ENCODE measurements at places on chromosomes 11 and 22.

GRCh38 chr11:69775163-69775755 lies at the start of gene FGF4:
Gene FGF4, minus strand, starts transcription at chr11:69775341. Its CDS starts 257 bp downstream, at chr11:69775084.
- DNase-seq, result no peak

DNA sequence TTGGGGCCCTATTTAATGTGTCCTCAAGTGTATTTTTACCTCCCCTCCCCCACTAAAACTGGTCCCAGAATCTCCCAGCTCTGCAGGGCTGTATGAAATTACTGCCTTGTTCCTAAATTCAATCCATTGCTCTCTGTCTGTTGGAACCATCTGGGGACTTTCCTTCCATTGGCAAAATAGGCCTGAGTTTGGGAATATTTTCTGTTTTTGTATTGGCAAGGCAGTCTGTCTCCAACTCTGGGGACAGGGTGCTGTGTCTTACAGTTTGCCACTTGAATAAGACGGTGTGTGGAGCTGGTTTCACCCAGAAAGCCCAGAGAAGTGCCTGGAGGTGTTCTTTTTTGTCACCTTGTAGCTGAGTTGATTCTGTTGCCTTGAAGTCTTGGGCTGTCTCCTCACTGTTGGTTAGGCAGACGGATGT lies 1.3 kb downstream of the PACS1 start:
- DNase-seq, result no peak

GRCh38 chr11:72716788-72717435 lies 35.3 kb downstream of the ARAP1 start:
- no peak for DNase-seq

DNA sequence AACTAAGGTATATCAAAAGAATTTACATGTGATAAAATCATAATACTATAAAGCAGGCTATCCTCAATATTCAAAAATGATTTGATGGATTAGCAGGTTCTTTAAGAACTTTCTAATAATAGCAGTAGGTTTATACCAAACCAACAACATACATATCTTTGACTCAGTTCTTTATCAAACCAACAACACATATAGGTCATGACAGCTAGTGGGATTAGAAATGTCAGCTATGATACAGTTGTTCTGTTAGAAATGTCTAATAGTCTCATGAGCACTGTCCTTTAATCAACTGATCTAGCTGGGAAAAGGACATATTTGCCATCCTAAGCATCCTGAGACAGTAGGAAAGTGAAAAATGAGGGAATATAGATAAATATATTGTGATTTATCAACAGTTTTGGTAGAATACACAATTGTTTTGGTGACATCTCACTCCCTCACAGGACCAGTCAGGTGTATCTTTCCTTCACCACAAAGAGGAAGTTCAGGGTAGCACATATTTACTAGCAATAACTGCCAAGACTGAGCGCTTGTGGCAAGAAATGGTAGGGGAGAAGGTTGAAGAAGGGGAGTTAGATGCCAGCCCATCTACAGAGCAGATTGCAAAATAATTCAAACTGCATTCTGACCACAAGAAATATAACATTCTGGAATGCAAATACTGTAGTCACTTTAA lies 90.8 kb upstream of the APOA1 start:
- DNase-seq, result no peak

- no peak for DNase-seq
Observed at GRCh38 chr11:126489836-126490660, 134.6 kb downstream of the ST3GAL4 start.

DNA sequence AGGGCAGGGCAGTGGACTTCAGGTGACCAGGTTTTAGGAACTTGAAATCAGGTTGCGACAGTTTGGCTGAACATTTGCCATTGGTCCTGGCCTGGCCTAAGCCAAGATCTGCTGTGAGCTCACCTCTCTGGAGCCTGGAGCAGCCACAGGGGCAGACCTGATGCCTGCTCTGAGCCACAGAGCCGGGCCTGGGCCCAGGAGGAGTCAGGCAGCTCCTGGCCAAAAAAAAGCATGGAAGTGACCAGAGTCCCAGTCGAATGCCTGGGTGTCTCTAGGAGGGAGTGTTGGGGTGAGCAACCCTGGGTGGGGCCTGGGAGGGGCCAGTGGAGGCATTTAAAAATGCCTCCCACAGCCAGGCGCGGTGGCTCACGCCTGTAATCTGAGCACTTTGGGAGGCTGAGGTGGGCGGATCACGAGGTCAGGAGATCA lies 6.0 kb upstream of the OMP start:
- DNase-seq, result no peak

GRCh38 chr11:126467046-126467370 lies 111.5 kb downstream of the ST3GAL4 start:
- DNase-seq, result no peak

DNA sequence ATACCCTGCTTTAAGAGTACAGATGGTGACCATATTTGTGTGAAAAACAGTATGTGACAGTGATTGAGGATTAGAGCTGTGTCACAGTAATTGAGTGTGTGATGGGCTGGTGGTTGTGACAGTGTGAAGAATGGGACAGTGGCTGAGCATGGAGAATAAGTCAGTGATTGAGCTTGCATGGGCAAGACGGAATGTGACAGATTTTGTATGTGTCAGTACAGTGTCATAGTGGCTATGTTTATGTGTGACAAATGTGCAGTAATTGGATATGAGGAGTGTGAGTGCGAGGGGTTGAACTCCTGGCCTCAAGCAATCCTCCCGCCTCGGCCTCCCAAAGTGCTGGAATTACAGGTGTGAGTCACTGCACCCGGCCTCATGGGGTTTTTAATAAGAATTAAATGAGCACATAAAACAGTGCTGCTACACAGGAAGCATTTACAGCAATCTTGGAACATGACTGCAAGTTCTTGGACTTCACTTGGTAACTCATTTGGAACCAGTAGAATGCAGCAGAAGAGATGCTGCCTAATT lies 583 bp upstream of the RRAS2 start:
- no peak for DNase-seq

GRCh38 chr11:40425168-40425567 lies 1034.3 kb downstream of the LRRC4C start:
- no peak for DNase-seq

DNA sequence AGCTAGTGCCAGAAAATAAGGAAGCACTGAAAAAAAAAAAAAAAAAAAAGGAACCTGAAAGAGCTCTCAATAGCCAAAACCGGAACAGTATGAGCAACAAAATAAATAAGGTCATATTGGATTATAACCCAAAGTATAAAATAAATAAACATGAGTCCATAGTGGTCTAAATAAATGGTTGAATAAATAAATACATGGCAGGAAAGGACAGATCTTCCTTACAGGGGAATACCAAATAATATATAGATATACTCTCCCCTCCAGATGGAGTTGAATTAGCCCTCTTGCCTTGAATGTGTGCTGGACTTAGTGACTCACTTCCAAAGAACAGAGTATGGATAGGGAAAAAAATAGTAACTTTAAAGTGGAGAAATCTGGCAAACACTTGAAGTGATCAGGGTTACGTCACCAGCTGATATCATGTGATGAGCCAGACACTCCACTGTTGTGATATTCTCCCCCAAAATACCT lies 14.3 kb upstream of the ARRB1 start:
- no peak for DNase-seq

DNA sequence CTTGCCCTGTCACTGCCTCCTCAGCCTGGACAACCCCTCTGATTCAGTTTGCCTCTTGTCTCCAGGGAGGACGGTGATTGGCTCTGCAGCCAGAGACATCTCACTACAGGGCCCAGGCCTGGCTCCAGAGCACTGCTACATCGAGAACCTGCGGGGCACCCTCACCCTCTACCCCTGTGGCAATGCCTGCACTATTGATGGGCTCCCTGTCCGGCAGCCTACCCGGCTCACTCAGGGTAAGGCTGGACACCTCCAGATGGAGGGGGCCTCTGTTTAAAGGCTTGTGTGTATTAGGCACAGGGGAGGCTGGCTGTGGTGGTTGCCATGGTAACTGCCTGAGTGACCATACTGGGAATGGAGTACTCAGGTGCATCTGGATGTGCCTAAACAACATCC lies 8.6 kb downstream of the PHLDB1 start:
- no peak for DNase-seq

- DNase-seq, result no peak
Observed at GRCh38 chr11:83063073-83063754, 8.5 kb downstream of the RAB30 start.

DNA sequence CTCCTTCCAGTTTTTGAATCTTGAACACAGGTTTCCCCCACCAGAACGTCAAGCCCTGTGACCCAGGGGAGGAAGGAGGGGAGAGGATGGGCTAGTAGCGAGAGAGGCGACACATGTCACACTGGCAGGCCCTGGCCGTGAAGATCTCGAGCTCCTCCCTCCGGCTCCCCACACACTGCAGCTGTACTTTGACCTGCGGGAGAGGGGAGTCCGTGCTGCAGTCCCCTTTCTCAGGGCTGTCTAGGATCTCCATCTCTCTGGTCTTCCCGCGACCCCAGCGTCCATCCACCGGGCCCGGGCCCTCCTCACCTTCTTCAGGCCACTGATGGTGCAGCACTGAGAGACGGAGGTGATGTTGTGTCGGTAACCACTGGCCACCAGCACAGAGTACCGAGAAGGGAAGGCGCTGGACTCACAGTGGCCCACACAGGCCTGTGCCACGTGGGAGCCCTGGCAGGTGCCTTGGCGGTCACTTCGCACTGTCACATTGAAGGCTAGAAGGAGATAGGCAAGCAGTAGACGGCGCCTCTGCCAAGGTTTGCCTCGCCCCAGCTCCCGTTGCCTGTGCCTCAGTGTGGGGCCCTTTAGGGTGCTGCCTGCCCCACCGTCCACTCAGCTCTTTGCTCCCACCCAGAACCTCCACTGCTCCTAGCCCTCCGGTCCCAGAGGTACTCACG lies 873 bp downstream of the GPHA2 start:
- DNase-seq, result no peak

- no peak for DNase-seq
Observed at GRCh38 chr22:48952256-48953102, 875.2 kb downstream of the BRD1 start.

- DNase-seq, result no peak
Observed at GRCh38 chr11:76935042-76935441, 74.3 kb downstream of the ACER3 start.

DNA sequence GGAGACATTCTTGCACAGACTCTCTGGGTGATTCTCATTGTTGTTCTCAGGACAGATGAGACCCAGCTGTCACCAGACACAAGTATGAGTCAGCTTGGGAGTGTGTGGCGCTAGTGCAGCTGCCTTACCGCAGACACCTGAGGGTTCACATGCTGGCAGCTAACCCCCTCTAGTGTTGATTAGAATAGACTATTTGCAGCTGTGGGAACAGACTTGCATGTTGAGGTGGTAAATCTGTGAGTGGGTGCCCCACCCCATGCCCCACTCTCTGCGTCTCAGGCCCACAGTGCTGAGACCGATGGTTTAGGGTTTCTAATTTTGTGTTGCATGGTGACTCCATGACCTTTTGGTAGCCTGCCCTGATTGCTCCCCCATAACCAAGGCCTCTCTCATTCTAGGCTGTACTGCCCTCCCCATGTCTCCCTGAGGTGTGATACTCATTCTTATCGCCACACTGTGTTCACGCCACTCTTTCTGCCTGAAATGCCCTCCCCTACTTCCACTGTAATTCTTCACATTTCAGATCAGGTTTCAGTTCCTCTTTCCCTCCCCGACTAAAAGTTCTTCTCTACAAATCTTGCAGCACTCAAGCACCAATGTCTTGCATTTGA lies 73.7 kb upstream of the KIRREL3 start:
- no peak for DNase-seq

GRCh38 chr11:84922836-84923235 lies 704.3 kb downstream of the DLG2 start:
- DNase-seq, result no peak

GRCh38 chr22:19818324-19819207 lies 36.1 kb downstream of the GNB1L start:
- DNase-seq, result no peak

DNA sequence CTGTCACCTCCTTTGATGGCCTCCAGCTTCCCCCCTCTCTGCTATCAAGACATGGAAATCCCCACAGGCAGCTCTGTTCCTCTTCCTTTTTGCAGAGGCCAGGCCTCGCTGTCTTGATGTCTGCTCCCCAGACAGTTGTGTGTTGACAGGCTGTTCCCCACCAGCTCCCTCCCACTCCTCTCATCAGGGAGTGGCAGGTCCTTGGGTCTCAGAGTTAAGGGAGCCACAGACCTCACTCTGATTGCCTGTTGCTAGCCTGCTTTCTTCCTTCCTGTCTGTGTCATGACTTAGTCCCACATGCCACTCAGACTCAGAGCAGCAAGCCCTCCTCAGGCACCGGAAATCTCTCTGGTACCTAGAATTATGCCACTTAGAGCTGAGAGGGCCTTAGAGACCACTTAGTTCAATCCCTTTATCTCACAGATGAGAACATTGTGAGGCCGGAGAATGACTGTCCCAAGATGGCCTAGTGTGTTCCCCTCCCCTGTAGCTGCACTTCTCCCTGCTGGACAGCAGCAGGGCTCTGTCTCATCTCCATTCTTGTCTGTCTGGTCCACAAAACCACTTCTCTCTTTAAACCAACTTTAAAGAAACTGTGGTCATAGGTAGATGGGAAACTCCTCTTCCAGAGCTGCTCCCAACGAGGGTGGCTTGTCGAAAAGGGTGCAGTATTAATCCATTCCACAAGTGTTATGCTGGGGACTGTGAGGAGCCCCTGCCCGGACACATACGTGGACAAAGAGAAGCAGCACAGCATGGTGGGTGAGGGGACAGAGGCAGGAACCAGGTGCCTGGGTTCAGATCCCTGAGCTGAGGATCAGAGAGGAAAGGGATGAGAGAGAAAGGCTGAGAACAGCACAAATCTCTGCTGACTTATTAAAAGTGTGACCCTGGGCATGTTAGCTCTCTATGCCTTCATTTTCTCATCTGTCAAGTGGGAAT lies 4.2 kb downstream of the AMPD3 start:
- no peak for DNase-seq

- no peak for DNase-seq
Observed at GRCh38 chr22:45265535-45265934, 19.2 kb upstream of the UPK3A start.

GRCh38 chr22:33838644-33839043 lies 81.6 kb downstream of the LARGE1 start:
- no peak for DNase-seq

DNA sequence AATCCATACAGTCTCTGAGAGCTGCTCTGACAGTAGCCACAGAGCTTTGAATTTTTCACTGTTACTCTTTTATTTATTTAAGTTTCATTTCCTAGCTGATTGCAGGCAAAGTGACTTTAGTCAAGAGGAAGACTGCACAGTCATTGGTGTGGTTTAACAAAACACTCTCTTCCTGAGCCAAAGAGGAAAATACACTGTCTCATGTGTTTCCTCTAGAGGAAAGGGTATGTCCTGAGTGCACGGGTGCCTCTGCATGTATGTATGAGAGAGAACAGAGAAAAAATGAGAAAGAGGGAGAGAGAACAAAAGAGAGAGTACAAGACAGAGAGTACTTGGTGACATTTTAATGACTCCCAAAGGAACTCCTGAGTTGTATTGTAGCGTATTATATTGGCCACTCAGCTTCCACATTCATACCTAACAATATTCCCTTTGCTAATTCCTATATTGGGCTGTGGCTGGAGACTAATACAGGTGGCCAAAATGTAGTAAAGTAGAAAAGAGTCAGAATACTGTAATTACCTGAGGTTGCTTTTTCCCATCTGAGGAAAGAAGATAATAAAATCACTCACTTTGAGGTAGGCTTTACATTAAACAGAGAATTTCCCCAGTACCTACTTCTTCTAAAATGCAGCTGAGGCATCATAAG lies at the start of gene OR4D9:
TSS of gene OR4D9 (plus strand) at position 599 of the 649 bp plus-strand sequence. CDS start 3,374 bp downstream, outside the sequence.
- no peak for DNase-seq

- no peak for DNase-seq
Observed at GRCh38 chr11:82865841-82866240, 34.4 kb downstream of the PRCP start.
